Activated T-cell treated with anti-CD3 and anti-CD28 coated beads, Interleukin-2, amount 50 U/mL, for 24 hours (primary cell): ENCODE measurements at places on chromosomes 1 and 21.

DNA sequence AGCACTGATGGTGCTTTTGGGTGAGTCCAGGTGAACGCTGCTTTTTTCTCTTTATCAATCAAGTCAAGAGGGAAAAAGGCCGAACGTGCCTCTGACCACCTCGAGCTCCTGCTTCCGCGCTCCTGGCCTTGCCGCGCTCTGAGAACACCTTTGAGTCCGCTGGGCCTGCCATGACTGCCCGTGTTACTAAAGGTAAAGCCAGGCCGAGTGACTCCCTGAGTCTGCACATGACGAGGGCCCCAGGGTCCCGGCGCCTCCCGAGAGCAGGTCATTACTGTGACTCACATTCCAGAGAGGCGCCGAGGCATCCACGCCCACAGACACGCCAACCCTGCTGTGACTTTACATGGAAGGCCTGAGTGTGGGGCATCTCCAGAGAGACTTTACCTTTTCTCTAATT, 11.1 kb downstream of the POFUT2 start:
- peak; percentile 24 for DNase-seq

GRCh38 chr1:207755846-207756693, 4.2 kb downstream of the CD46 start:
- no peak for DNase-seq

- DNase-seq = no peak
Observed at GRCh38 chr1:21396516-21396915, 43.4 kb upstream of the NBPF3 start.

GRCh38 chr1:212203630-212204029, 81.6 kb upstream of the PPP2R5A start:
- no peak for DNase-seq

- no peak for DNase-seq
Observed at GRCh38 chr1:51326839-51327238, 3.5 kb downstream of the TTC39A start.

DNA sequence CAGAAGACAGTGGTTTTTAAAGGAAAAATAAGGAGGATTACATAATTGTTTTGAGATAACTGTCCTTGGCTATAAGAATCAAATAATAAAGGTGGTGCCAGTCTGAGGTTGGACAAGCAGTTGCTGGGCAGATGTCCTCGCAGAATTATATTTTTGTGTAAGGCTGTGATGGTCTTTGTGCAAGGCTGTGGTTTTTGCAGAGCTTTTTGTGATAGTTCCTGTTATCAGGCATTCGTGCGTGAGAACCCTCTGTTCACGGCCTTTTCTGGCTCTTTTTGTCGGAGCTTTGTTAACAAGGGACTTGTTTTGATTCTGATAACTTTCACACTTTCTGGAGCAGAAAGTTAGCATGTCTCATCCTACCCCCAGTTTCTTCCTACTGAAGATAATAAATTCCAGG, 33.4 kb downstream of the SH3BP5L start:
- DNase-seq = no peak

DNA sequence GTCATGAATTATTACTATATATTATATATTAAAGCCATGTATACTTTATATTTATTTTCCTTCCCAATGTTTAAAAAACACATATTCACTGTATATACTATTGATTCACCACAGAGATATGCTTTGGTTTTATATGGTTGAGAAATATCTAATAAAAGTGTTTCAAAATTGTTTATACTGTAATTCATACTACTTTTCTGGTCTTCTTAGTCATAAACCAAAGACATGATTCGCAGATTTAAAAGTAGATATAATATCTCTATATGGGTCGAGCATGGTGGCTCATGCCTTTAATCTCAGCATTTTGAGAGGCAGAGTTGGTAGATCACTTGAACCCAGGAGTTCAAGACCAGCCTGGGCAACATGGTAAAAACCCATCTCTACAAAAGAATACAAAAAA, 738.4 kb downstream of the USP25 start:
- DNase-seq = no peak

DNA sequence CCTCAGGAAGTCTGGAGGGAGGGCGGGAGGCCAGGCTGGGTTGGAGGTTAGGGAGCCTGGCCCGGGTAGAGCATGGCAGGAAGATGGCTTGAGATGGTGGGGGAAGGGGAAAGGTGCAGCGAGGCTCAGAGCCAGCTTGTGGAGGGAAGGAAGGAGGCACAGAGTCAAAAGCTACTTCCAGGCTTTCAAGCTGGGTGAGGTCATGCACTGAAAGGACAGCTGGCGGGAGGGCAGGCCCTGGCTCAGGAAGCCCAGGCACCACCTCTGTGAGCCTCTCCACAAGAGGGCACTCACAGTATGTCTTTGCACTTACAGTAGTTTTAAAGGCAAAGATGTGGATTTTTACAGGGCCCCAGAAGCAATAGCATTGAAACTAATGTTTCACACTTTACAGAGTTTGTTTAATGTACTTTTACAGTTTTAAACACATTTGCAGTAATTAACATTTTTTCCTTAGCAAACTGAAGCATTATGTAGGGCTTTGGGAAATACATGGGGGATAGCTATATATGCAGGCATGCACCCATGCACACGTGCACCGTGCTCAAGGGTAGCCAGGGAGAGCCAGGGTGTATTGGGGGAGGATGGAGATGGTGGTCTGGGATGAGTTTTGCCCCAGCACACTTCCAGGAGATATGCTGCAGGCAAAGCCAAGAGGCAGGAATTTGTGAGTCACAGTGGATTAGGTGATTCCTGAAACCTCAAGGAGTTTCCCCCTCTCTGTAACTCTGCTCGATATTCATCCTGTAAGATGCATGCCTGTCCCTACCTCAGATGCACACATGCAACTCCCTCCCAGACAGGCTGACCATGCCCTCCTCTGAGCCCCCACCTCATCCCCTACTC, 6.1 kb upstream of the ADAM15 start:
- DNase-seq = peak; percentile 55

GRCh38 chr1:223421676-223422075, 28.5 kb downstream of the CCDC185 start:
- no peak for DNase-seq

GRCh38 chr1:30173560-30173959, 549.8 kb downstream of the MATN1 start:
- no peak for DNase-seq

- no peak for DNase-seq
Observed at GRCh38 chr1:97647776-97648175, 273.1 kb downstream of the DPYD start.

DNA sequence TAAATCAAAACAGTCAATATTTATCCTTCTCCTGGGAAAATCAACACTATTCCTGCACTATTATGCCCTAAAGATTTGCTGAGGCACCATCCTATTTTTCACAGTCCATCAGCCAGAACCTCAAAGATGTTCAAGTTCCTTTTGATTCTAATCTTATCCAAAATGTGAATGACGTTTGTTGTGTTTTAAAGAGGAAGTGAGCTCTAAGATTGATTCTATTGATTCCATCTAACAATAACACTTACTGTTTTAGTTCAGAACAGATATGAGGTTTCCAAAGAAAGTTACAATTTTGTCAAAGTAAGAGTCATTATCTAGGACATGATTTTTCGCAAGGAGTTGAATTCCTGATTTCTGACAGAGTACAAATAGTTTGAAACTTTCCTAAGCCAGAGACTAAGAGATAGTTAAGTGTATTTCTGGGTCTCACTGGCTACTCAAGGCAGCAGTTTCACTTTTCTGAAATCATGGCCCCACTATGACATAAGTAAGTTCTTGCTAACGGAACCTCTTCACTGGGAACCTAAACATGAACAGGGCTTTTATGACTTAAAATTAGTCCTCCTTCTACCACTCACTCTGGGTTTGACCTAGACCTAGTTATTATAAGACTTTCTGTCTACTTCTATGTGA, 84.7 kb downstream of the LHX9 start:
- no peak for DNase-seq

GRCh38 chr1:25707280-25708016, 90.9 kb downstream of the MAN1C1 start:
- peak; percentile 19 for DNase-seq

- DNase-seq = no peak
Observed at GRCh38 chr1:78339490-78339889, 151.3 kb upstream of the PTGFR start.

- no peak for DNase-seq
Observed at GRCh38 chr1:232250838-232251237, 379.1 kb downstream of the SIPA1L2 start.

- no peak for DNase-seq
Observed at GRCh38 chr1:42145764-42146625, 7.2 kb upstream of the GUCA2B start.

DNA sequence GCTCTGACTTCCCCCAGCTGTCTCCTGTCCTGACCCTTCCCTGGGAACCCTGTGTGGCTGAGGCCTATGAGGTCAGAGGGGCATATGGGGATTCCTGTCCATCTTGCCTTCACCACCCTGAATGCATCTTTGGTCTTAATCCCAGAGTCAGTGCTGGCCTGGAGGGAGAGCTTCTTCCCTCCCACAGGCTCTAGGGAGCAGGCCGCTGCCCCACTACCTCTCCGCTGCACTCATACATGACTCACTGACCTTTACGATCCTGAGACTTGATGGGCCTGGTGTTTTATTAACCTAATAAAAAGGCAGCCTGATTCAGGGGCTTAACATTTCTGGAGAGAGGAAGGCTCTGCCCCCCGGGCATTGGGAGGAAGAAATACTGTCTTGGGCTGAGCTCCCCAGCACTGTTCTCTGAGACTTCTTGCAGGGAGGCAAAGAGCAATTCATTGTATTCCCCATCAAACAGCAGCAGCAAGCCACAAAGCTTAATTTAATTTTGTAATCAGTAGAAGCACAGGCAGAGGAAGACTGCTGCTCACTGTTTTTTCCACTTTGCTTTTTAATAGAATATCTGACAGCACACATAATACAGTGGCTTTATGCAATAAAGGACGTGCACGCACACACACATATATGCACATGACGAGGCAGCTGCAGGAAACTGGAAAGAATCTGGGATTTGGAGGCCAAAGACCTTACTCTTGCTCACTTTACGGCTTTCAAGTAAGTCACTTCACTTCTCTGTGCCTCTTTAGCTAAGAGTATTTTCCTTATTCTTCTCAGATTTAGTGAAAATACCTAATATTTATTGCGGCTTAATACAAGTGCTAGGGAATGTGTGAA, 89.2 kb upstream of the GRIK3 start:
- DNase-seq = no peak

- no peak for DNase-seq
Observed at GRCh38 chr1:63770381-63770780, 3.4 kb upstream of the ROR1 start.

GRCh38 chr21:46050668-46051378, 47.1 kb upstream of the COL6A2 start:
- peak; percentile 14 for DNase-seq

- no peak for DNase-seq
Observed at GRCh38 chr1:229893762-229894444, 173.1 kb upstream of the GALNT2 start.

DNA sequence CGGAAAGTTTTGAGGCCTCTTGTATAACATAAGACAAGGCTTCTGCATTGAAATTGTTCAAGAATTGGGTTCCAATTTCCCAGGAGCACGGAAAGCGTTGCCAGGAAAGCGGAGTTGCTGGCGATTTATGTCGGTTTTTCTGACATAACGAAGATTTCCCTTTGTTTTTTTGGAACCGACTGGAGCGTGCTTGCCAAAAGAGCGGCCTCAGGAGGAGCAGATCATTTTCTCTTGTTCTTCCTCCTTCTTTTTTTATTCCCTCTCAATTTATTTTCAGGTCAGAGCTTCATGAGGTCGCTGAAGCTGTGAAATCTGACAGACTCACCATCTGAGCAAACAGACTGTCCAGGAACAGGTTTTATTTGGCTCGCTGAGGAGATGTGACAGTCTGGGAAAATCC, 275.5 kb downstream of the CAMTA1 start:
- no peak for DNase-seq

GRCh38 chr1:26164036-26164860, 4.5 kb downstream of the C1orf232 start:
- peak; percentile 81 for DNase-seq

- no peak for DNase-seq
Observed at GRCh38 chr1:162302306-162303003, 74.2 kb downstream of the SPATA46 start.

GRCh38 chr1:3441410-3441847, 13.0 kb upstream of the ARHGEF16 start:
- DNase-seq = no peak

DNA sequence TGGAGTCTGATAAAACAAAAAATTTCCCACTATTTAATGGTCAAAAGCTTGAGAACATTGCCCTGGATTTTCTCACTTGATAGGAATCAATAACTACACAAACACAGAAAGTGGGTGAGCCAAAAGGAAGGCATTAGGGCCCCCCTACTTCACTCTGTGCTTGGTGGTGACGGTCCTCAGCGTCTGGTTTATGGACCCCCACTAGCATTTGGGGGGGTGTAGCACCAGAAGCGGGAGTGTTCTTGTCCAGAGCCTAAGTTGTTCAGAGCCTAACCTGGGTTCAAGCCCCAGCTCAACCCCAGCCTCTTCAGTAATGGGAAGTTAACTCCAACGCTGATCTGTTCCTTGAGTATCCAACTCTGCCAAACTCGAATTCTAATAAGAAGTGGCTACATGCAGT, 33.1 kb downstream of the STPG1 start:
- DNase-seq = no peak

- DNase-seq = no peak
Observed at GRCh38 chr1:220706480-220706879, 16.3 kb downstream of the C1orf115 start.

DNA sequence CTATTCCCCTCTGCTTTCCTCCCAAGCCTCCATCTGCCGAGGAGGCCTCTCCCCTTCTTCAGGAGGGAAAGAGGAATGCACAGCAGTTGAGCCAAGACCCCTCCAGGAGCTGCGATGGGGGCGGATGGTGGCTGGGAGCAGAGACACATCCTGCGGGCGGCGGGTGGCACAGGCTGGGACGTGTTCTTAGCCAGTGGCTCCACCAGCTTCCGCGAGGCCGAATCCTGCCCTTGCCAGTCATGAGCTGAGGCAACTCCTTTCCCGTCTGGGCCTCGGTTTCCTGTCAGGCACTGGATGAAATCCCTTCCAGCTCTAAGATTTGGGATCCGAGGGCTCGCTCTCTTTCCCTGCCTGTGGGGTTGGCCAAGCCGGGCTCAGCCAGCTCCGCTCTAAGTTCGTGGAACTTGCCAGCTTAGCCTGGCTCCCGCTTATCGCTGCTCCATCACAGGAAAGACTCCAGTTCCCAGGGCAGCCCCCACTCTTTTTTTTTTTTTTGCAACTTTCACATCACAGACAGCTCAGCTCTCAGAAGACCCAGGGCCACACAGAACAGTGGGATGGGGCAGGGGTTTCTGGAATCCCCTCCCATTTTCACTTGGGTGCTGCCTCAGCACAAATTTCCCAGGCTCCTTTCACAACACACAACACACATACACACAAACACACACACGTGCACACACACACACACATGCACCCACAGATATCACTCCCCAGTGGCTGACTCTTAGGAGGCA, 506 bp downstream of the MYOM3 start:
- DNase-seq = no peak
